ENCODE measurements at places on chromosomes 16 and 17.

GRCh38 chr17:36600936-36601302 is 464 bp upstream of the MRM1 start:
- no peak for DNase-seq

DNA sequence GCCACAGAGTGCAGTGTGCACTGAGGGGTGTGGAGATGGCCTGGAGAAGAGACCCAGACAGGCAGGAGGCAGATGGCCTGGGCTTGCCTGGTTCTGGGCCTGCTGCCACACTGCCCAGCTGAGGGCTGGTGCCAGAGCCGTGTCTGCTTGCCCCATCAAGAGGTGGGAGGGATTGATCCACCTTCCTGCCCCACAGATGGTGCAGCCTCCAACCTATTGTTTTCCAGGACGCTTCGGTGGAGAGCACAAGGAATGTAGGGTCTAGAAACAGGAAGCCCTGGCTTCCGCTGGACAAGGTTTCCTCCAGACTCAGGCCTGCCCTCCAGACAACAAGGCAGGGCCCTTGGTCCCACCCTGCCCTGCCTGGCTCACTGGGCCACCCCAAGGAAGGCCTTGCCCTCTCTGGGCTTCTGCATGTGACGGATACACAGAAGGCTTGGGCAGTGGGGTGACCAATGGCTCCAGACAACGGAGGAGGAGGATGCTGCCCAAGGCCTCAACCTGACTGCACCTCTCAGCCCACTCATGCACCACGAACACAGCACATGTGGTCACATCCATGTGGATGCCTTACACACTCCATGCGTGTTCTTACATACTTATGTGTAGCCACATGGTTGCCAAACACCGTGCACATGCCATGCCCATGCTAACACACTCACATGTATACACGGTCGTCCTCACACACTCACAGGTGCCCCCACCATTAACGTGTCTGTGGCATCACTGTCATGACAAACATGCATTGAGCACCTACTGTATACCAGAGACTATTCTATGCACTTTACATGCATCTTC is 6.5 kb upstream of the CDH5 start:
- no peak for DNase-seq

GRCh38 chr16:72783716-72784318 is 264.1 kb downstream of the ZFHX3 start:
- no peak for DNase-seq

GRCh38 chr17:77354670-77355455 is 214.1 kb downstream of the SEC14L1 start:
- DNase-seq = peak; percentile 78

DNA sequence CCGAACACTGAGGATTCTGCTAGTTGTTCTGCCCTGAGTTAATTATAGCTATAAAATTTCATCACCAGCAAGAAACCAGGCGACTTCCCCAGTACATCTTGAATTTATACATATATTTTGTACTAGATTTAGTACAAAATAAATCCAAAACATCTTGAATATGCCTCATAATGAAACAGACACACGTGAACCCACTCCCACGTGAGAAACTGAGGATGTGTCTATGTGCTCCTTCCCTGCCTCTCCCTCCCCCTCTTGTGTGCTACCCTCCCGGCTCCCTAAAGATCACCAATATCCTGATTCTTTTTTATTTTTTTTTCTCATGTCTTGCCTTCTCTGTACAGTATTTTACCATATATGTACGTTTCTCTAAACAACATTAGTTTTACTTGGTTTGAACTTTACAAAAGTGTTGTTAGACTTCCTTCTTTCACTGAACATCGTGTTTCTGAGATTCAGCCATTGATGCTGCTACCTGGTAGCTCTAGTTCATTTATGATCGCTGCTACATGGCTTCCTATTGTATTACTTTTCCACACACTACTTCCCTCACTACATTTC is 1.1 kb upstream of the LCMT1 start:
- no peak for DNase-seq

- DNase-seq = peak; percentile 42
Observed at GRCh38 chr17:17573912-17574311, 17.6 kb downstream of the PEMT start.

DNA sequence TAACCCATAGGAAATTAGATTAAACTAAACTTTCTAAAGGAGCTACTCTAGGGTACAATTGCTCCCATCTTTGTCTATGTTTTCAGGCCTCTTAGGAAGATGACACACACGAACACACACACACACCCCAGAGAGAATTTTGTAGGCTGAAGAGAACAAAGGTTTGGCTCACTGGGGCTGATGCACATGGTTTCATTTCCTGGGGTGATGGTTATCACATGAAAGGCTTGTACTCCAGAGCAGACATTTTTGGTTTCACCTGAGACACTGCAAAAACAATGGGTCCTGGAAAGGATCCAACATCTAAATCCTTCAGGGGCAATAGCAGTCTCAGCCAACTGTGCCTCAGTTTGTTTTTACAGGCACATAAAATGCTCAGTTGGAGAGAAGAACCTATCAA is 62.8 kb downstream of the GRB7 start:
- DNase-seq = no peak
